ENCODE measurements at places on chromosomes 7 and 10.
A peak's percentile ranks its signal among the peaks of the same experiment; 100 is the strongest.

- DNase-seq: no peak
Measured at GRCh38 chr7:90817846-90818245, 221.7 kb downstream of the CDK14 start.

DNA sequence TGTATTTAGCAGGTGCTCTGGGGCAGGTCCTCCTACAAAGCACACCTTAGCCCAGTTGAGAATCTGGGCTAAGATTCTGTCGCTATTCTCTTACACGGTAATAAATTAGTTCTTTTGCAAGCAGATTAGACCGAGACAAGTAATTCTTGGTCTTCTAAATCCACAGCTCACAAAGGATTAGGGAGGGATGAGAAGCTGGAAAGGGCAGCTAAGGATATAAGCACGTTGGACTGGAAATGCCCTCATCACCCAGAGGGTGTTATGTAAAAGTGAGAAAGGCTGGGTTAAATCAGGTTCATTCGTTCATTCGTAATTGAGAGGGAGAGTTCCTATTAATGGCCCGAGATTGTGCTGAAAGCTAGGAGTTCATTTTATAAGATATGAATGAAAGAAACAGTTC, 41.8 kb downstream of the PFKFB3 start:
- DNase-seq: no peak

DNA sequence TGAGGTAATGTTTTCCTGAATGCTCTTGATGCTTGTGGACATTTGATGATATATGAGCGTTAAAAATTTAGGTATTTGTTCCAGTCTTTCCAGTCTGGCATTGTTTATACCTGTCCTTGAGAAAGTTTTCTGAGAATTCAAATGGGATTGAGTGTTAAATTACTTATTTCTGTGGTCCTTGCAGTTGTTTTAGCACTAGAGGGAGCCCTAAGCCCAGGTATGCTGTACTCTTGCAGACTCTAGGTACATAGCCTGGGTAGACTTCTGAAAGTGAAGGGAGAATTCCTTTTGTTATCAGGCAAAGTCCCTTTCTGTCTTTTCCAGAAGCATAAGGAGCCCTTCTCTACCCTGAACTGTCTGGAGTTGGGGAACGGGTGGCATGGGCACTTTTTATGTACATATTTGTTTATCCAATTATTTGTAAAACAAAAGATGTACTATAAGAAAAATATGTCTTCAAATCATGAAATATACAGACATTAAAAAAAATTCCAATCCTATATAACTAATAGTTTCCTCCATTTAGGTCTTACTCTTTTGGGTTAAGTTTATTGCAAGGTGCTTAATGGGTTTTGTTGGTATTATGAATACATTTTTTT, 262.1 kb downstream of the ATRNL1 start:
- no peak for DNase-seq

- DNase-seq: no peak
Measured at GRCh38 chr7:142898377-142899170, 13.0 kb upstream of the TRPV6 start.

DNA sequence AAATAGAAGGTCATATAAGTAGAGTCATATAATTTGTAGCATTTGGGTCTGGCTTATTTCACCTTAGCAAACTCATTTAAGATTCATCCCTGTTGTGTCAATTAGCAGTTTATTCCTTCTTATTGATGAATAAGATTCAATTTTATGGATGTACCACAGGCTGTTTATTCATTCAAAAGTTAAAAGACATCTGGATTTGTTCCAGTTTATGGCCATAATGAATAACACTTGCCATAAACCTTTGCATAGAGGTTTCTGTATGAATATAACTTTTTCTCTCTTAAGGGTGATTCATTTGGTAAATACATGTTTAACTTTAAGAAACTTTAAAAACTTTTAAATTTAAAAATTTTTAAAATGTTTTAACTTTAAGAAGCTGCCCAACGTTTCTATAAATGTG, 66.4 kb downstream of the CPED1 start:
- DNase-seq: no peak

GRCh38 chr10:118522791-118523498, 72.5 kb downstream of the PRLHR start:
- no peak for DNase-seq

- DNase-seq: no peak
Measured at GRCh38 chr10:125846894-125847293, 23.5 kb downstream of the BCCIP start.

DNA sequence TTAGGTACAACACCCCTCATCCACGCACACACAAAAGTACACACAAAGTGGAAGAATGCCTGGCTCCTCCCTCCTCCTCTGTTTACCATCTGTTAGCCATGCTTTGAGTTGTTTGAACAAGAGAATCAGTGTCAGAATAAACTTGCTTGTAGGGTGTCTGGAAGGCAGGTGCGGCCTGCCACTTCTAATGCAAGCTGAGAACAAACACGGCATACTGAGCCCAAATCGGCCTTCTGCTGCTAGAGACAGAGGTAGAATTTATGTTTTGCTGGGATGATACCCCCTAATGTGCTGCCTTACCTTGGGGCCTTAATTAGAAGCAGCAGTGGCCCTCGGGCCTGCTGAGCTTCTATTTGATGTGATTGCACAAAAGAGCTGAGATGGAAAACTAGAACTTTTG, 24.9 kb upstream of the FAM180A start:
- DNase-seq: peak; percentile 98

DNA sequence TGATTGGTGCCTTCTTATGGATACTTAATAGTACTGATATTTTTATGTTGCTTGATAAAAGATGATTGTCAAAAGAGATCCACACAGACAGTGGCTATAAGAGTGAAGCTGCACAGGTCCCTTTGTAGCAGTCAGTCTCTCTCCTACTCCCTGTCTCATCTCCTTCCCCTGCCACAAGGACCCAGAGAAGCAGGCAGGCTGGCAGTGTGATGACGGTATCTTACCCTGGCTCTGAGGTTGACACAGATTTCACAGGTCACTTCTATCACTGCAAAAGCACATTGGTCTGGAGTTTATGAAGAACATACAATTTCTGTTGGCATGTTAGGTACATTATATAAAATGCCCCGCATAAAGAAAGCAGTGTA, 64.4 kb upstream of the AHR start:
- no peak for DNase-seq

- DNase-seq: no peak
Measured at GRCh38 chr7:88759230-88760135, at the start of gene ZNF804B. Gene ZNF804B, plus strand, starts transcription at chr7:88759700. Its CDS starts 277 bp downstream, at chr7:88759977.

DNA sequence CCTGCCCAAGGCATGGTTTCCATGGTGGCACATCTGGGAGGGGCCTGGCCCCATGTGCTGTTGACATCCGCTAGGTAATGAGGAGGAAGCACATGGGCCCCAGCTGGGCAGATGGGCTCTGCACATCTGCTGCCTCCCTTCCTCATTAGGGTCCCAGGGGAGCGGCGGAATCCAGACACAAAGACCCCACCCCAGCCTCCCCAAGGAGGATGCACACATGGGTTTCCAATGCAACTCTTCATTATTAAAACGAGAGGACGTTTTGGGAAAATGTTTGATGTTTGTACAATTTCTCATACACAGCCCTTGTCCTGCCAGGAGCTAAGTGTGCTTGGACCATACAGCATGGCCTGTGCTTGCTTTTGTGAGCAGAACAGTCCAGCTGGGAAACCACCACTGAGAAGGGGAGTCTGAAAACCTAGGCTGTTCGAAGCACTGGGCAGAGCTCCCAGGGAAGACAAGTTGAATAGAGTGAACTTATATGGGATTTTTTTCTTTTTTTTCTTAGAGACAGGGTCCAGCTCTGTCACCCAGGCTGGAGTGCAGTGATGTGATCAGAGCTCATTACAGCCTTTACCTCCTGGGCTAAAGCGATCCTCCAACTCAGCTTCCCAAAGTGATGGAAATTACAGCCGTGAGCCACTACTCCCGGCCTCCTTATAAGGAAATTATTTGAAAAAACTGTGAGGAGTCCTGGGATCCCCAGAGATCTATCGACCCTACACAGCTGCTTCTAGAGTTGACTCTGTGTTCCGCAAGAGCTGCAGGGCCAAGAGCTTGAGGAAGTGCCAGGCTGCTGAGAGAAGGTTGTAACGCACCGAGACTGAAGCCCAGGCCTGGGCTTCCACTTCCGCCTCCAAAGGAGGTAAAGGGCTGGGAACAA, 23.4 kb downstream of the FAM107B start:
- no peak for DNase-seq

- no peak for DNase-seq
Measured at GRCh38 chr7:52243685-52244084, 791.7 kb upstream of the POM121L12 start.

DNA sequence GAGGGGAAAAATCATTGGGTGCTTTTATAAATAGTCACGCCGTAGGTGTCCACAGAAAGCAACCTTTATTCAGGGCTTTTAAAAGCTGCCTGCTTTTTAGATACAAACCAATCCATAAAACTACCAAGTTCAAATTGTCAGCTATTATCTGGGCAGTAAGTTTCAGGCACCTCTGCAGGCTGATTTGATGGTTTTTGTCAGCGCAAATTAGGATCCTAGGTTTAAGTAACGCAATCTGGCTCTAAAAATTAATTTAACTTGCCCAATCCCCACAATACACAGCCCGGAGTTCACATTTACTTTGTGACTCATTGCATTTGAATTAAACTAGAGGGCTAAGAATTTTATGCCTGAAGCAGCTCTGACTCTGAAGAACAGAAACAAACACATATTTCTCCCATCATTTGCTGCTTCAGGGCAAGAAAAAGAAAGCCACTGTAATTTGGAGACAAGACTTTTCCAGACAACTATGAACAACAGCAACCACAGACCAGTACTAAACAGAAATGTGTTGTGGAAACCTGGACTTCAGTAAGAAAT, 43.3 kb downstream of the NRP1 start:
- DNase-seq: no peak

GRCh38 chr10:3241274-3241921, 68.8 kb upstream of the PITRM1 start:
- no peak for DNase-seq

Measured in NCI-H2081 treated with DMSO at 0.1 percent for 48 hours (cell line).